ENCODE measurements at places on chromosomes 7 and 10.

DNA sequence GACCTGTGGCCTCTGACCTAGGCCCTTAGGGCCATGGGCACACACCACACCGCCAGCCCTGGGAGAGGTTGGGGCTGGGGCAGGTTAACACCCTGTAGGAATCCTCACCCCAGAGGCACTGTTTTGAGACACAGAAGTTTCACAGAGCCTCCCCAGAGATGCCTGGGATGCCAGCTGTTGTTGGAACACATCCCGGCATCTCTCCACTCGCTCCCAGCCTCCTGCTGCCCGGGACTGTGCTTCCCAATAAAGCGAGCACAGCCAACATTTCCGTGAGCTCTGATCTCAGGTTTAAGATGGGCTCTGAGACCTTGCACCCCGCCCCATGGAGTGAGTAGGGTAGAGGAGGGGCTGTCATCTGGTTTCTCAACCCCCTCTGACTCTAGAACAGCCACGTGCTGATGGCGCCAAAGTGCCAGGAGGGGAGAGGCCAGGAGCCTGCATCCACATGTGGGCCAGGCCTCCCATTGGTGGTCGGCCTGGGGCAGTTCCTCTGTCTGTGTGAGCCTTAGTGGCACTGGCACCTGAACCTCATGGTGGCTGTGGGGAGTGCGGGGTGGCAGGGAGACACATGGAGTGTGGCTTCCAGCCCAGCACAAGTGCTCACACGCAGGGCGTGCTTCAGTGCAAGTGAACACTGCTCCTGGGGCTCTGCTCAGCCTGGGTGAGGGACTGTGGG, 54.7 kb downstream of the RASGEF1A start:
- no peak overlapping the region for H3K4me3 ChIP-seq
- no peaks in the 10 kb centered on the region for H3K4me1 ChIP-seq
- no peaks in the 10 kb centered on the region for H3K27me3 ChIP-seq
- no peak overlapping the region for H3K27ac ChIP-seq
- DNase-seq: no peak

DNA sequence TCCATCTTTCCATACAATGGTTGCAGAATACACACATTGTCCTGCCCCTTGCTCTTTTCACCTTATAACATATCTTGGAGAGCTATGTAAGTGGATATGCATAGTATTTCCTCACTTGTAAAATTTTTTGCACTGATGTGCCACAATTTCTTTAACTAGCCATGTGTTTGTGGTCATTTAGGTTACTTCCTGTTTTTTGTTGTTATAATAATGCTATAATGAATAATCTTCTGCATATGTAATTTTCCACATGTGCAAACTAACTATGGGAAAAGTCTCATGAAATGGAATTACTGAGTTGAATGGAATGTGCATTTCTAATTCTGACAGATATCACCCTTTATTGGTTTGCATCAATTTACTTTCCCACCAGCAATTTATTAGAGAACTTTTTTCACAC, 2.8 kb downstream of the TAS2R41 start:
- H3K27me3 ChIP-seq: no peaks in the 10 kb centered on the region
- H3K27ac ChIP-seq: no peak overlapping the region
- H3K36me3 ChIP-seq: no peaks in the 10 kb centered on the region
- DNase-seq: no peak
- no peak overlapping the region for H3K4me3 ChIP-seq

DNA sequence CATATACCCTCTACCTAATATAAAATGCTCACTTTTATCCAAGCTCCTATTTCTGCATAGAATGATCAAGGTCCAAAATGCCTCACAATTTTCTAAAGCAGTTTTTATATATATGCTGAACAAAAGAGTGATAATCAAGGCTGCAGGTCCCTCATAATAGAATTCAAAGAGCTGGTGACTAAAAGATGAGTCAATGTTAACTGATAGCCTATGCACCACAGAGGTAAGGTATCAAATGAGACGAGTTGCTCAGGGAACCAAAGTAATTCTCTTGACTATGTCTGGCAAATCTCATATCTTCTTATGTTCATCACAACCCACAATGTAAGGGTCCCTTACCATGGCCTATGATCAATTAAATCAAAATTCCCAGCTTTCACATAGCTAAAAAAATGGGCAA, 15.2 kb downstream of the PDZD8 start:
- DNase-seq: no peak
- no peak overlapping the region for H3K4me3 ChIP-seq
- no peak overlapping the region for H3K27ac ChIP-seq
- H3K27me3 ChIP-seq: no peaks in the 10 kb centered on the region
- no peaks in the 10 kb centered on the region for H3K36me3 ChIP-seq

GRCh38 chr10:101565936-101566332, 22.1 kb downstream of the POLL start:
- no peak overlapping the region for H3K27ac ChIP-seq
- peak overlapping the region; percentile 49 for H3K4me3 ChIP-seq
- peaks cover 51% of the 10 kb centered on the region for H3K27me3 ChIP-seq
- no peaks in the 10 kb centered on the region for H3K36me3 ChIP-seq
- peaks cover 11% of the 10 kb centered on the region for H3K4me1 ChIP-seq
- DNase-seq: no peak

DNA sequence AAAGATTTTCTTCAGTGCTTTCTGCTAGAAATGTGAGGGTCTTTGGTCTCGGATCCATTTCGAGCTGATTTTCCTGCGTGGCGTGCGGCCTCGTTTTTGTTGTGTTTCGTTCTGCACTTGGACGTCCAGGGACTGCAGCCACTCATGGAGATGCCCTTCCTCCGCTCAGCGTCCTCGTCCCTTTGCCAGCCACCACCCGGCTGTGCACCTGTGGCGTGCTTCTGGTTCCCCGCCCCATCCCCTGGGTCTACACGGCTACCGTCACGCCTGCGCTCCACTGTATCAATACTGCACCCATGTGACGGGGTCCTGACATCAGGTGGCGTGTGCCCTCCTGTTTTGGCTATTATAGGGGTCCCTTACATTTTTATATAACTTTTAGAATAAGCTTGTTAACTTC, 42.7 kb upstream of the NKX6-2 start:
- no peak for DNase-seq
- H3K4me3 ChIP-seq: no peak overlapping the region
- no peaks in the 10 kb centered on the region for H3K36me3 ChIP-seq

DNA sequence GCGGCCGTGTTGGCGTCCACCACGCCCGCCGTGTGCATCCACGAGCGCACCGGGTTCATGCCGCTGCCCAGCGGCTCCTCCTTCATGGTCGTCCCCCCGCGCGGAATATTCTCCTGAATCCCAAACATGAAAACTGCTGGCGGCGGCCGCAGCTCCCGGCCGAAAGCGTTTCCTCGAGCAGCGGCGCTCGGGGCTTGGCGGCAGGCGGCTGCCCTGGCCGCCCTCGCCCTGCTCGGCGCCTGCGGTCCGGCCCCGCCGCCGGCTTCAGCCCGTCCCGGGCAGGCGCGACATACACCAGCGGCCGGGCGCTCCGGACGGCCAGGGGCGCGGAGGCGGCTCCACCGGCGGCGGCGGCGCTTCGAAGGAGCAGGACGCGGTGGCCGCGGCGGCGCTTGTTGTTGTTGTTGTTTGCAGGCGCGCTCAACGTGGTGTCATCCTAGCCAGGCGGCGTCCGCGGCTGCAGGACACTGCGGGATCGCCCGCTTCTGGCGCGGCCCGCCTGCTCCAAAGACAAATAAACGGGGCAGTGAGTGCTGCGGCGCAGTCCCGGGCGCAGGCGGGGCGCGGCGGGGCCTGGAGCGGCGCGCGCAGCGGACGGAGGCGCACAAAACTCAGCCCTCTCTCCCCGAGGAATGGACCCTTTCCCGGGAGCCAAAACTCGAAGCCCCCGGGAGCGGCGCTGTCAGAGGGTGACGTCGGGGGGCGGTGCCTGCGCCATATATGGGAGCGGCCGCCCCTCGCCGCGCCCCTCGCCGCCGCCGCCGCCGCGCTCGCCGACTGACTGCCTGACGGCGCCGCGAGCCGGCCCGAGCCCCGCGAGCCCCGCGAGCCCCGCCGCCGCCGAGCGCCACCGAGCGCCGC, at the start of gene EBF3:
Gene EBF3 (minus strand): TSS at position 634 of the 861 bp plus-strand sequence. CDS start 506 bp downstream, at position 128.
- no peak within 1 kb of the TSS for H3K27ac ChIP-seq
- peaks cover 98% of the 10 kb centered on the region for H3K27me3 ChIP-seq
- peaks cover 61% of the 10 kb centered on the region for H3K4me1 ChIP-seq
- peak; percentile 92 for DNase-seq

DNA sequence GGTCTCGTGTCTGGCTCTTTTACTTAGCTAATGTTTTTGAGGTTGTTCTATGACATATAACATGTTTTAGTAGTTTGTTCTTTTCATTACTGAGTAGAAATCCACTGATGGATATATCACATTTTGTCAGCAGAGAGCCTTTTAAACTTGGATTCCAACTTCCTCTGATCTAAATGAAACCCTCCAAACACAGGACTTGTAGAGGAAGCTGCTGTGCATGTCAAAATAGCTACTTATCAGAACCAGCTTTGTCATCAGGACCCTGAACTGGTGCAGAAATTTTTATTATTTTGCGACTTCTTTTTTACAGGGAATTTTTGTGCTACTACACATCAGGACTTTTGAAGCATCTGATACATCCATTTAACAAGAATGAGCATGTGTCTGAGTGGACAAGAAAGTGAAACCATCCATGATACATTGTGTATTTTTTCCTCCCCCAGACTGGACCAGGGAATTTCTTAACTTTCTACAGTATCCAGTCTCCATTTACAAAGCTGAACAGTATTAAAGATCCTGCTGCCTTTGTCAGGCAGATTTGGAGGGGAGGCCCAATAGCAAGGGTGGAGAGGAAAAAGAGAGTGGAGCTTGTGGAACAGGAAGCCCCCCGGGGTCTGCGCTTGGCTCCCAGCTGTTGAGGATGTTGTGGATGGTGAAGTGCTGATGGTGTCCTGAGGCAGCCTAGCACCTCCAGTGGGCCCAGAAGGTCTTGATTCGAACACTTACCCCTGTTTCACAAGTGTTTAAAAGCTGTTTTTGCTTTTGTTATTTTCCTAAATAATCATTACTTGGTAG, 29.3 kb upstream of the MTPAP start:
- H3K27me3 ChIP-seq: no peaks in the 10 kb centered on the region
- peaks cover 27% of the 10 kb centered on the region for H3K4me1 ChIP-seq
- DNase-seq: peak; percentile 67
- H3K4me3 ChIP-seq: peak overlapping the region; percentile 13

- peaks cover 13% of the 10 kb centered on the region for H3K4me1 ChIP-seq
- no peaks in the 10 kb centered on the region for H3K36me3 ChIP-seq
- H3K27me3 ChIP-seq: no peaks in the 10 kb centered on the region
- H3K27ac ChIP-seq: no peak overlapping the region
- DNase-seq: no peak
- H3K4me3 ChIP-seq: no peak overlapping the region
Observed at GRCh38 chr7:148693651-148694050, 5.1 kb upstream of the CUL1 start.

- no peak overlapping the region for H3K27ac ChIP-seq
- DNase-seq: no peak
Observed at GRCh38 chr10:22693371-22693784, 21.0 kb downstream of the PIP4K2A start.

GRCh38 chr10:124142960-124143359, 49.6 kb upstream of the CHST15 start:
- no peaks in the 10 kb centered on the region for H3K4me1 ChIP-seq
- H3K27ac ChIP-seq: no peak overlapping the region
- no peak overlapping the region for H3K4me3 ChIP-seq
- no peak for DNase-seq
- no peaks in the 10 kb centered on the region for H3K27me3 ChIP-seq

DNA sequence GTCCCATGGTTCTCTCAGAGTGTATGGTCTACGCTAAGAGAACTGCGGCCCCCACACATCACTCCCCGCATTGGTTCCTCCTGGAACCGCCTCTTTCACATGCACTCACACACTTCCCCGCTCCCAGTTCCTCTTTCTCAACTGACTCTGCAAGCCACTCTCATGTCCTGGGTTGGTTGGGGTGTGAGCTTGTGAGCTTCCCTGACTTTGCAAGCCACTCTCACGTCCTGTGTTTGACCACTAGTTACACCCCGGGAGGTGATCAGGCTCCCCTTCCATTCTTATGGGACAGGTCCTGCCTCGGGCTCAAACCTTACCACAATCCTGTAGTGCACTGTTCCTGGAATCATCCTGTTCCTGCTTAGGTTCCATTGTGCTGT, 105.0 kb downstream of the TRIM24 start:
- H3K36me3 ChIP-seq: peaks cover 92% of the 10 kb centered on the region
- no peaks in the 10 kb centered on the region for H3K4me1 ChIP-seq
- no peak overlapping the region for H3K27ac ChIP-seq
- no peak overlapping the region for H3K4me3 ChIP-seq

- peaks cover 32% of the 10 kb centered on the region for H3K36me3 ChIP-seq
- peak overlapping the region; percentile 31 for H3K4me3 ChIP-seq
- DNase-seq: no peak
- H3K27ac ChIP-seq: peak overlapping the region; percentile 60
- H3K4me1 ChIP-seq: peaks cover 80% of the 10 kb centered on the region
Observed at GRCh38 chr10:63206997-63207811, 74.1 kb downstream of the NRBF2 start.

GRCh38 chr10:8242295-8242872, 187.9 kb downstream of the GATA3 start:
- DNase-seq: no peak
- no peaks in the 10 kb centered on the region for H3K36me3 ChIP-seq
- H3K27ac ChIP-seq: no peak overlapping the region
- H3K27me3 ChIP-seq: no peaks in the 10 kb centered on the region
- H3K4me3 ChIP-seq: no peak overlapping the region

- no peaks in the 10 kb centered on the region for H3K27me3 ChIP-seq
- DNase-seq: no peak
- H3K4me3 ChIP-seq: no peak overlapping the region
- no peak overlapping the region for H3K27ac ChIP-seq
- H3K36me3 ChIP-seq: no peaks in the 10 kb centered on the region
Observed at GRCh38 chr7:18278316-18278715, 217.2 kb upstream of the HDAC9 start.

DNA sequence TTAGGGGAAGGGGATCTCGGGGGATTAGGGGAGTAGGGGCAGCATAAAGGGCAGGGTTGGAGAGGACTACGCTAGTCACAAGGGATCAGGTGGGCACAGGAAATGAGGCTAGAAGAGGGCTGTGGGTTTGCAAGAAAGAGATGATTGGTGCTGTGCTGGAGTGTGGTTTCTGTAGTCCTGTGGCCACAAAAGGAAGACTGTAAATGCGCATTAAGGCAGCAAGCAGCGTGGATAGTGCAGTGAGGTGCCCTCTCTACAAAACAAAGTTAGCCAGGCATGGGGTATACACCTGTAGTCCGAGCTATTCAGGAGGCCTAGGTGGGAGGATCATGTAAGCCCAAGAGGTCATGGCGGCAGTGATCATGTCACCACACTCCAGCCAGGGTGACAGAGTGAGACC, 212.1 kb downstream of the MLLT10 start:
- no peak for DNase-seq
- no peak overlapping the region for H3K4me3 ChIP-seq
- H3K4me1 ChIP-seq: peaks cover 25% of the 10 kb centered on the region
- H3K27me3 ChIP-seq: no peaks in the 10 kb centered on the region
- H3K36me3 ChIP-seq: peaks cover 15% of the 10 kb centered on the region
- H3K27ac ChIP-seq: no peak overlapping the region

GRCh38 chr10:31479752-31480151, 160.7 kb downstream of the ZEB1 start:
- H3K36me3 ChIP-seq: no peaks in the 10 kb centered on the region
- H3K4me1 ChIP-seq: no peaks in the 10 kb centered on the region
- H3K27me3 ChIP-seq: no peaks in the 10 kb centered on the region
- H3K4me3 ChIP-seq: no peak overlapping the region

All from GM23338 (cell line).